ENCODE measurements at places on chromosomes 12 and 14.

DNA sequence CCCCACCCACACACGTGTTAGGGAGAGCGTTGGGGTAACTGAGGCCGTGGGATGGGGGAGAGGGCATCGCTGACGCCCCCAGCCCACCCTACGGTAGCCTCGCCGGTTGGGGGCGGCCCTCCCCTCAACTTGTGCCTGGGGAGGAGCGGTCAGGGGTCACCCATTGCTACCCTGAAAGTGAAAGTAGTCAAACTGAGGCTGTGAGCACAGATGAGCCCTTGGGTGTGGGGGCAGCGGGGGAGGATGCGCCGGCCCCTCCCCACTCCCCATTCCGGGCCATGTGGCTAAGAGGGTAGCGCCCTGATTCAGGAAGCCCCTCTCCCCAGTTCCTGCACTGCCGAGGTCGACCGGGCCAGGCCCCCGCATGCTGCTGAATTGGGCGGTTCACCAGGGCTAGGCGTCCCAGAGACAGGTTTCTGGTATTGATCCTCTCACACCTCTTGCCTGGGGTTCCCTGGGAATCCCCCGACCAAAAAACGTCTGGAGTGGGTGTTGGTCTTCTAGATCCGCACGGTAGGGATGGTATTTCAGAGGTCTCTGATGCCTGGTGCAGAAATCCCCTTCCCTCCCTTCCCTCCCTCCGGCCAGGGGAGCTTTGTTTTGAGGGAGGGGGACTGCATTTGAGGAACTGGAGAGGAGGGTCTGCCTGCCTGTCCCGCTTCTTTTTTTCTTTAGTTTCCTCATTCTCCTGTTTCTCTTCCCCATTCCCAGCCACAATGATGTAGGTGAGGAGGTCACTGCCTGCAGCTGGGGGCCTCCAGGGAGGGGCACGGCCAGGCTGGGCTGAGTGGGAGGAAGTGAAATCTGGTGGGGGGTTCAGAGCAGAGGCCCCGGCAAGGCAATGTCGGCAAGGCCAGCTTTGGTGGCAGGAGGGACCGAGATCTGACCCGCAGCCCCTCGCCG, 1.0 kb downstream of the SH2B3 start:
- DNase-seq = peak; percentile 72

GRCh38 chr14:96592591-96593386, 90.6 kb downstream of the PAPOLA start:
- DNase-seq = peak; percentile 76

- DNase-seq = no peak
Measured at GRCh38 chr14:77526266-77526665, 27.6 kb upstream of the ISM2 start.

DNA sequence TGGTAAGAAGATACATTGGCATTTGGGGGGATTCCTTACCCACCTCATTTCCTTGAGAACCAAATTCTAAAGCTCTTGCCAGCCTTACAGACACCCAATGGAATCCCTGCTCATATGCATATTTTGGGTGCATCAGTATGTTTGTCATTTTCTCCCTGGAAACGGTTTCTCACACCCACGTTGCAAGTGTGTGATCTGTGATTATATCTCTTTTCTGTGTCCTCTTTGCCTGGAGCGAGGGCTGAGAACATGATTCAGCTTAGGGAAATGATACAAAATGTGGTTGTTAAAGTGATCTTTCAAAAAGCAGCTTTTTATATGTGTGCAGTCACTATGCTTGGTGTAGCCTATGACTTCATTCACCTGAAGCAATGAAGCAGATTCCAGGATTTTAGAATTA, 52.0 kb downstream of the KCNMB4 start:
- no peak for DNase-seq

GRCh38 chr12:124777399-124778372, 86.0 kb downstream of the SCARB1 start:
- no peak for DNase-seq

- no peak for DNase-seq
Measured at GRCh38 chr14:69693145-69693544, 73.8 kb upstream of the SRSF5 start.

DNA sequence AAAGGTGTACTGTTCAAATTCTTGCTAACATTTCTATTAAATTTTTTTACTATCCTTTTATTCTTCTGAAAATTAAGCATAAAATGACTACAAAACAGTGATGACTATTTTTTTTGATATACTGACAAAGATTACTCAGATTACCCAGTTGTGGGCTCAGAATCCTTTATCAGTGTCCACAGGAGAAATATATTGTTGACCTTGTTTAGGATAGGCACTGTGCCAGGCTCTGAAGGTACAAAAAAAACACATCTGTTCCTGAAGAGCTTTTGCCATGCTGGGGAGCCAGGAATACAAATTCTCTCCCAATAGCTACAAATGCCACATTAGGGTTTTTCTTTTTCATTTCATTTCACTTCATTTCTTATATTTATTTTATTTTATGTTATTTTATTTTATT, 26.9 kb upstream of the GCH1 start:
- no peak for DNase-seq

GRCh38 chr12:70971001-70971794, 50.7 kb upstream of the PTPRR start:
- DNase-seq = no peak

GRCh38 chr14:61558271-61558670, 137.0 kb upstream of the HIF1A start:
- no peak for DNase-seq

GRCh38 chr12:1280059-1280458, 289.0 kb downstream of the ERC1 start:
- no peak for DNase-seq

- no peak for DNase-seq
Measured at GRCh38 chr12:124923905-124924734, 9.7 kb upstream of the UBC start.

GRCh38 chr12:87991483-87991882, 37.7 kb downstream of the C12orf50 start:
- no peak for DNase-seq

DNA sequence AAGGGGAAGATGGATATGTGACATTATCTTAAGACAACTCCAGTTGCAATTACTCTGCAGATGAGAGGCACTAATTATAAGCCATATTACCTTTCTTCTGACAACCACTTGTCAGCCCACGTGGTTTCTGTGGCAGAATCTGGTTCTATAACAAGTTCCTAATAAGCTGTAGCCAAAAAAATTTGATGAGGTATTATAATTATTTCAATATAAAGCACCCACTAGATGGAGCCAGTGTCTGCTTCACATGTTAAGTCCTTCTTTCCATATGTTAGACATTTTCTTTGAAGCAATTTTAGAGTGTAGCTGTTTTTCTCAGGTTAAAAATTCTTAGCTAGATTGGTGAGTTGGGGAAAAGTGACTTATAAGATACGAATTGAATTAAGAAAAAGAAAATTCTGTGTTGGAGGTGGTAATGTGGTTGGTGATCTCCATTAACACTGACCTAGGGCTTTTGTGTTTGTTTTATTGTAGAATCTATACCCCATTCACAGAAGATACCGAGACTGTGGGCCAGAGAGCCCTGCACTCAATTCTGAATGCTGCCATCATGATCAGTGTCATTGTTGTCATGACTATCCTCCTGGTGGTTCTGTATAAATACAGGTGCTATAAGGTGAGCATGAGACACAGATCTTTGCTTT, 36.9 kb downstream of the PSEN1 start:
- DNase-seq = peak; percentile 5

DNA sequence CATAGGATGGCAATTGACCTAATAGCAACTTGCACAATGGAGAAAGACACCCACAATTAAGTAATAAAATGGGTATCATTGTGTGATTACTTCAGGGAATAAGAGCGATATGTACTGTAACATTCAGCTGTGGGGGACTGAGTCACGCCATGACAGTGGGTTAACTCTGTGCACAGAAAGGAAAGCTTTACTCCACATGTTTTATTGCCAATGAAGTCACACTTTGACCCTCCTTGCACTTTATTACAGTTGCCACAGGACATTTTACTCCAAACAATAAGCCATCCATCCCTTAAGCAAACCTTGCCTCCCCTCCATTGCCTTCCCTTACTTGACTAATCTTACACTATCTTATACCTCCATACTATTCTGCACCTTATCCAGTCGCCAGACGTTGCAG, 403.1 kb downstream of the VRK1 start:
- DNase-seq = no peak

DNA sequence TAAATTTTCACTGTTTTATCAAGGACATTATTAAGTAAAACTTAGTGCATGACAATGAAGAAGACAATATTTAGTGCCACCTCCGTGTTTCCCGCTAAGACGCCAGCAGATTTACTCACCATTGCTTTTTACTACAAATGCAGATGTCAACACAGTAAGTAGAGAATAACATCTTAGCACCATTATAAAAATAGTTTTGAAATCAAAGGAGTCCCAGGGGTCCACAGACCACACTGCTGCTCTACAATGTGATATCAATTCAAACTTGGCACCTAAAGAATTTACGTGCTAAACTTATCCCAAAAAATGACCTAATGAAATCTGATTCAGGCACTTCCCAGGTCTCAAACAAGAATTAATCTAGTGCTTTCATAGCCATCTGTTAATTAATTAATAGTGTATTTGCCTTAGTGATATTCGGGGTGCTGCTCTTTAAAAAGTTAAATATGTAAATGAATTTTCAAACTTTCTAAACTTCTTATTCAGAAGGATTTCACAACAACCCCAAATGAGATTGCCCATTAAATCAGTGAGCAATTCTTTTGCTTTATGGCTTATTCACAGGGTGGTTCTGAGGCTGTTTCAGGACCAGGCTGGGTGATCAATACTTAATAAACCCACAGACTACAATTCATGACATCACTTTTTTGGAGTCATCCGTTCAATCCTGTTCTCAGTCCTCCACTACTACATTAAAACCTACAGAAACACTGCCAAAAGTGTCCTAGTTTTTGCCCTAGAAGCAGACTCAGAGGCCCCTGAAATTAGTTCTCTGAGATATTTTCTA, 161.3 kb upstream of the LMNTD1 start:
- no peak for DNase-seq

DNA sequence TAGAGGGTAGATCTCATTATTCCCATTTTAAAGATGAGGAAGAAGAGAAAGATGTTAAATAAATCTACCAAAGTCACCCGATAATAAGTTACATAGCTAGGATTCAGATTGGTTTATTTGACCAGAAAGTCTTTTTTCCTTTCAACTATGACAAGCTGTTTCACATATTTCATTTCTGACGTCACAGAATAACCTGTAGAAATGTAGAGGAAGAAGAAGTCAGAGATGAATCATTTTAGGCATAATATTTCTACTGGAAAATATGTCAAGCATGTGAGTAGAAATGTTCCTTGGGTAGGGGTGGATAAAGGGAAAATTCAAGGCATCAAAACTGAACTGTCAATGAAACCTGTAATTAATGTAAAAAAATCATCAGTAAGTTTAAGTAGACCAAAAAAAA, 107.0 kb downstream of the MGST1 start:
- DNase-seq = no peak

GRCh38 chr12:132664206-132665148, 22.7 kb downstream of the POLE start:
- DNase-seq = no peak

DNA sequence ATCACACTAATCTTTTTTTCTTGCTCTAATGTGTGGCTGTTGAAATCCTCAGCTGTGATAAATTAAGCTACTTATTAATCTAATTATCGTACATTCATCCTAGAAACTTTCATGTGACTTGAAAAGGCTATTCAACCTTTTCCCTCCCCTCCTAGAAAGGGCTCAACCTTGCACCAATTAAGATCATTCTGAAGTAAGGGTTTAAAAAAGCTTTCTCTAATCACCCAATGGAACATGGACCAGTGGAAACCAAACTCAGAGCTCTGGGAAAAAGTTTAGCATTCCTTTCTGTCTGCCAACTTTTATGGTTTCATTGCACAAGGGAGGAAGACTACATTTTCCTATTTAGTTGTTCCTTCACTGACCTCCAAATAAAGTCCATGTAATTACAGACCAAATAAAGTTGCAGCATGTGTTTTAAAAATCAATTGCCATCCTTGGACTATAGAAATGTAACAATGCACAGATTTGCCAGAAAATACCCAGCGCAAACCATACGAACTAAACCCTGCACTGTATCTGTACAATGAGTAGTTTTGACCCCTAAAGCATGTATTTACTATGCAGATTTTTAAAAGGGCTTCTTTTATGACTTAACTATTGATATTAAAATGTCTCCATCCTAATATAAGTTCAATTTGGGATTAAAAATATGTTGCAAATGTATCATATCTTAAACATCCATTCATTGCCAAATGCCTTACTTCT, 142.6 kb upstream of the OTX2 start:
- DNase-seq = no peak

DNA sequence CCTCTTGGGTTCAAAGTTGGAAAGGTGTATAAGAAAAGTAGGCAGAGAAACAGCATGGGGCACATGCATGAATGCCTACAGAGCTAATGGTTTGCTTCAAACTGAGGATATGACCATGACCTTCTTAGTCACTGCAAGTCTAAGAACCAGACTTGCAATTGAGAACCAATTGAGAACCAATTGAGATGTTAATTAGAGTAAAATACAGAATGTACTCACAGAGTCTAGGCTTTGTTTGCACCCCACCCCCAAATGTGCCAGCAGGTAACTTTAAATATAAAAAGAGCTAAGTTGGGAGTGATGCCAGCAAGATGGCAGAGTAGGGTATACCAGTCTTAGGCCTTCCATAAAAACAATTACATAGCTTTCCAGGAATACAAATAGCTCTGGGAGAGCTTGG, 227.3 kb upstream of the ALG10 start:
- no peak for DNase-seq

DNA sequence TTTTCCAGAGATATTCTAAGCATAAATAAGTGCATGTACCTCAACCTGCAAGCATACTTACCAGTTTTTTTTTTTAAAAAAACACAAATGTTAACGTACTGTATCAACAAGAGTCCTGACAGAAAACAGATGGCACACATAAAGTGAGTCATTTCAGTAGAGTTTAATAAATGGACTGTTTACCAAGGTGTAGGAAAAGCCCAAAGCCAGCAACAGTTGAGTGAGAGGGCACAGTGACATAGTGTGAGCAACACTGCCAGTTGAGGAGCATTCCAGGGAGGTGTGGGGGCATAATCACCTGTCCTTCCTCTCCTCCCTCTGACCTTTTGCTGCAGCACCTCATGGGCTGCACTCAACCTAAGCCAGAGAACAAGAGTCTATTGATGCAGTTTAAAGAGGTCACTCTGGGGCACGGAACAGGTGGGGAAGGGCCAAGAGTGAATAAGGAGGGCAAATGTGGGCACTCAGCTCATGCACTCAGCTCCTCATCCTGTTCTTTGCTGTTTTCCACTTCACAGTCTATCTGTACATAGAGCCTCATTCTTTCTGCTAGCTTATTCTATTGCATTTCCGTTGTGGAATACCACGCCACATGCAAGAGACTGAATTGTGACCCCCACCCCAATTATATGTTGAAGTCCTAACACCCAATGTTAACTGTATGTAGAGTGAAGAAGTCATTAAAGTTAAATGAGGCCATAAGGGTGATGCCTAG, 29.3 kb downstream of the DHRS2 start:
- no peak for DNase-seq
